Erythroblast (primary cell): ENCODE measurements at places on chromosomes 12 and 14.

DNA sequence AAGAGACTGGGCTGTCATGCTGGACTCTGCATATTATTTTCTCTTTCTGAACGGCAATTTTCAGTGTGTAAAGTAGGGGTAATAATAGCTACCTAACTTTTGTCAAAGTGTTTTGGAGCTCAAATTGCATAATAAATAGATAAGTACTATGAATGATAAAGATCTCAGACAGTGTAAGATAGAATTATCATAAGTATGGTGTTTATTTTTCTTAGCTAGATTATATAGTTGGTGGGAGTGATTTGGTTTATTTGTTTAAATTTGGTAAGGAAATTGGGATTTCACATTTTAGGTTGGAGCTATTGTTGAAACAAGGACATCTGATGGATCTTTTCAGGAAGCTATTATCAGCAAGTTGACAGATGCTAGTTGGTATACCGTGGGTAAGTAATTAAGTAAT is 7.4 kb downstream of the ARID4A start:
- DNase-seq: no peak

GRCh38 chr12:69816082-69816481 is 8.9 kb upstream of the MYRFL start:
- no peak for DNase-seq

- no peak for DNase-seq
Observed at GRCh38 chr12:27085654-27086053, 3.3 kb upstream of the C12orf71 start.

DNA sequence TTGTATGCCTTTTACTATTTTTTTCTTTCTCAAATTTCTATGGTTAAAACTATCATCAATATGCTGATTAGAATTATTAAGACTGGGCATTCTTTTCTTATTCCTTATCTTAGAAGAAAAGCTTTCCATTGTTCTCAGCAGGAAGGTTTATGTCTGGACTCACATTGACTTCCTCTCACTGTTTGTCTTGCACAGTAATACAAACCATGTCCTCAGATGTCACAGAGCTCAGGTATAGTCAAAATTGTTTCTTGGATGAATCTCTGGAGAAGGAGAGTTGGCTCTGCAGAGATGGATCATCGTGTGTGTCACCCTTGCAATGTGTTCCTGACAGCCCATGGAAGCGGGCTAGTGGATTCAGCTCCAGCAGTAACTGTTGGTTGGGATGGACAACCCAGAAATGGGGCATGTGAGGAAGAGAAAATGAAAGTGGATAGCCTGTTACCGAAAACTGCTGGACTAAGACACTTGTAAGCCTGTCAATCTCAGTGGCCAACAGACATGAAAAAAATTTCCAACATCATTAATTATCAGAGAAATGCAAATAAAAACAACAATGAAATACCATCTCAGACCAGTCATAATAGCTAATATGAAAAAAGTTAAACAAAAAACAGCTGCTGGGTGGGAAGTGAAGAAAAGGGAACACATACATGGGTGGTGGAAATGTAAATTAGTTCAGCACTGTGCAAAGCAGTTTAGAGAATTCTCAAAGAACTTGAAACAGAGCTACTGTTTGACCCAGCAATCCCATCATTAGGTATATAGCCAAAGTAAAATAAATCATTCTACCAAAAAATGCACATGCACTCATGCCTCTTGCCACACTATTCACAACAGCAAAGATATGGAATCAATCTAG is 967.8 kb downstream of the TMEM121 start:
- DNase-seq: no peak

- DNase-seq: no peak
Observed at GRCh38 chr12:27398466-27398865, 48.1 kb upstream of the SMCO2 start.

DNA sequence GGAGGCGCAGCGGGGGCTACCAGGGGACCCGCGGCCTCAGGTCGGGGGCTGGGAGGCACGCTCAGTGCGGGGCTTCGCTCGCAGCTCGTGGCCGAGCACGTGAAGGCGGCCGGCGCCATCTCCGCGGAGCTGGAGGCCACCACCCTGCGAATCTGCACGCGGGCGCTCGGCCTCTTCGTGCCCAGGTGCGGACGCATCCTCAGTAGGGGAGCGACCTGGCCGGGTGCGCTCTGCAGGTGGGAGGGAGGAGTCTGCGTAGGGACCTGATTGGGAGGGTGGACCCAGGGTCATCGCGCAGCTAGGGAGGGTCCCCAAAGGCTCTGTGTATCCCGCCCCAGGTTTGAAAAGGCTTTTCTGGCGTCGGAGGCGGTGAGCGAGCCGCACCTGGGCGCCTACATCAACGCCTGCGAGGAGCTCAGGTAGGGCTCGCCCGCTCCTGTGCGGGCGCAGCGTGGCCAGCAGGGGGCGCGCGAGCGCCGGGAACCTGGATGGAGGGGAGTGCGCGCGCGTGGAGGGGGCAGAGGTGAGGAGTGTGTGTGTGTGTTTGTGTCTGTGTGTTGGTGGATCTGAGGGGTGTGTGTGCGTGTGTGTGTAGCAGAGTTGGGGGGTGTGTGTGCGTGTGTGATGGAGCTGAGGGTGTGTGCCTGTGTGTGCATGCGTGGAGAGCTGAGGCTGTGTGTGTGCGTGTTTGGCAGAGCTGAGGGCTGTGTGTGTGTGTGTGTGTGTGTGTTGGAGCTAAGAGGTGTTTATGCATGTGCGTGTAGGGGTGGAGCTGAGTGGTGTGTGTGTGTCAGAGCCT is 10.3 kb downstream of the EXOC3L4 start:
- peak; percentile 72 for DNase-seq

GRCh38 chr14:49092345-49092744 is 493.8 kb downstream of the RPS29 start:
- DNase-seq: no peak

DNA sequence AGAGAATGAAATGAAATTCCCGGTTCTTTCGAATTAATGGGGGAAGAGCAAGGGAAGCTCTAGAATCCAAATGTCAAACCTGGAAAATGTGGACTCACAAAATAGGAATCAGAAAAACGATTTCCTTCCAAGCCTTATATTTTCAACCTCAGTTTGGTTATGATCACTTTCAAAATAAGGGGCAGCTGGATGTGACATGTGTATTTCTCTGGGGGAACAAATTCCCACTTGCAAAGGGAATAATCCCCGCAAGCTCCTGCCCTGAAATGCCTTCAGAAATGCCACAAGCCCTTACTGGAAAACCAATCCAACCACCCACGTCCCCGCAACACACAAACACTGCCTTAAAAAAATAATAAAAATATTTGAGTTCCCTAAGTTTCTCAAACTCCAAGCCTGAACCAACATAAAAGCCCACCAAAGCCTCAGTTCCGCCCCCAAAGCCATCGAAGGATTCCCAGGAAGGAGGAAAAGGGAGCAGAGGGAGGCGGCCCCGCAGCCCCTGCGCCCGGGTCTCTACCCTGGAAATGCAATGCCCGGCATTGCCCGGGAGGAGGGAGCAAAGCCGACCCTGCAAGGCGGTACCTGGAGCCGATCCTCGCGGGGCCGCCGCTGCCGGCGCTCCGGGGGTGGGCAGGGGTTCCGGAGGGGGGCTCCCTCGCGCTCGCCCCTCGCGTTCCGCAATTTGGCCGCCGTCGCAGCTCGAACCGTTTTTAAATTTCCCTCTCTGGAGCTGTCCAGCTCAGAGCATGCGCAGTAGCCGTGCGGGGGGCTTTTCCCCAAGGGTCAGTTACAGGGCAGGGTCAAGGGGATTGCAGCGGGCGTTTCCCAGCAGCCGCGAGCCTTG is at the start of gene FOXN4:
TSS of gene FOXN4 (minus strand) at position 751 of the 847 bp plus-strand sequence. CDS start 963 bp downstream, outside the sequence.
- DNase-seq: no peak

DNA sequence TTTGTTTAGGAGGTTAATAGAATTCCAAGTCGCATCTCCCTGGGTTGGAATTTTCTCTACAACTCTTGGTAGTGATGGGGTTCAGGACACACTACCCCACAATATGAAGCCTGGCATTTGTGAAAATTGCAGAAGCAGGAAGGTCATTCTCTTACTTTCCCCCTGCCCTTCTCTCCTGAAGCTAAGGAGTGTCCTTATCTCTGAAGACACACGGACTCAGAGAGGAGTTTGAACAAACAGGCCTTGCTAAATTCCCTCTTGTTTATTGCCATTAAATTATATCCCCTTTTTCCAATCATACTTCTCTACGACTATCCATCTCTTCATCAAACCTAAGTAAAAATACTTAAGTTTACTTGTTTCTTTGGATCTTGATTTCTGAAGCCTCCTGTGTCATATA is 443.0 kb downstream of the RAD51B start:
- DNase-seq: peak; percentile 78

DNA sequence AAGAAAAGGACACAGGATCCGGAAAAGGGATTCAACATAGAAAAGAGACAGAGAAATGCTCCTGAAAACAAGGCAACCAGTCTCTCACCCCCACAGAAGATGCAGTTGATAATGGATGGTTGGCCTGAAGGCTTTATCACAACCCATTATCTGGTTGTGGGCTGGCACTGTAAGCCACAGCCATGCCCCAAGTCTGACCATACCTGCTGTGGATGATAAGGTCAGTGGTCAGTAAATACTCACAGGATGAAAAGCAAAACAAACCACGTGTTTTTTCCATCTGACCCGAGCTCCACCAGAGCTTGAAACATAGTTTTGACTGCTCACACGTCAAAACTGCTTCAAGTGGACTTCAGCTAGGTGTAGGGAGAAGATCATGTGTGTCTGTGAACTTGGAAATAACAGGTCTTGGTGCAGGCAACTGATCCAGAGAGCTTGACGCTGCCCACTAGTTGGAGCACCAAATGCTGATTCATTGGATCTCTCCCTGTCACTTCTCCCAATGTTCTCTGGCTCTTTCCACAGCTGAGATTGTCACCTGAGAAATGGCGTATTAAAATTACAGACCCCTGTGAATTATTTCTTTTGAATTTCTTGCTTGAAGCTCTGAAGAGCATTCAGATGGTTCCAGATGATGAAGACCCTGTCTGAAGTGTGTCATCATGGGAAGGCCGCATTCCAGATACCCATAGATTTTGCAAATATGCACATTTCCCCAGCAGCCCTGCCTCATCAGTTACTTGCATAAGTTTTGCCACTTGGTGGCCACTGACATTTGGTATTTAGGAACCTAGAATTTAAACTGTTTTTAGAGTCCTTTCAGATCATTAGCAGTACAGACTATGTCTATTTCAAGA is 8.5 kb downstream of the TMEM233 start:
- peak; percentile 70 for DNase-seq

DNA sequence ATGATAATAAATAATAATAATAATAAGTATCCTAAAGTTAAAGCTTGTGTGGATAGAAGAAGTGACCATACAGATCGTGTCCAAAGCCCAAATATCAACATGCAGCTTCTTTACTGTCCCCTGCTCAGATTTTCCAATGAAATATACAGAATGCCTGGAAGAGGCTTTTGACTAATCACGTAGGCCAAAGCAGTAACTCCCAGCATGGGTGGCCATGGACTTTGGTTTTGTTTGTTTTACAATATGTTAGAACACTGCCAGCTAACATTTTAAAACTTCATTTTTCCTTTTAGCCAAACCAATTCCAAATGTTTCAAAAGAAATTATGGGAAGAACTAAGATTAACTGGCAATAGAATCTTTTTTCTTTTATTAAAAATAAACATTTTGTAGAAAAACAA is 400.0 kb upstream of the FLRT2 start:
- DNase-seq: no peak
